NCI-H1092 treated with DMSO at 0.1 percent for 48 hours (cell line): ENCODE measurements at places on chromosomes 1 and 21.

DNA sequence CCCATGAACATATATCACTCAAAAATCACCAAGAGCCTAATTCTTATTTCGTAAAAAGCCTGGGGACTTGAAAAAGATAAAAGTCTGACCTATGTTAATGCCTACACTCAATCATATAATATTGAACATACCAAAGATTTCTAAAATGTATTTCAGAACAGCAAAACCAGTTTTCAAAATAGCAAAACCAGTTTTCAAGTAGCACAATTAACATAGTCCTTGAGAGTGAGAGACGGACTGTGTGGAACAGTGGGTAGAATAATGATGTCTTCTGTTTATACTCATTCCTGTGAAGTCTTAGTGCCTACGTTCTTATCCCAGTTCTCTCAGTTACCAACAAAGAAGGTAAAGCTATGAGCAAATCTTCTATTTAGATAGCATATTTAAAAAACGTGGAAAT is 22.3 kb upstream of the RGS2 start:
- DNase-seq: no peak

- no peak for DNase-seq
Measured at GRCh38 chr1:5738911-5739462, 253.2 kb downstream of the NPHP4 start.

GRCh38 chr21:38249256-38249655 is 7.5 kb upstream of the KCNJ15 start:
- no peak for DNase-seq

GRCh38 chr1:53258216-53258615 is 19.9 kb upstream of the MAGOH start:
- DNase-seq: no peak

DNA sequence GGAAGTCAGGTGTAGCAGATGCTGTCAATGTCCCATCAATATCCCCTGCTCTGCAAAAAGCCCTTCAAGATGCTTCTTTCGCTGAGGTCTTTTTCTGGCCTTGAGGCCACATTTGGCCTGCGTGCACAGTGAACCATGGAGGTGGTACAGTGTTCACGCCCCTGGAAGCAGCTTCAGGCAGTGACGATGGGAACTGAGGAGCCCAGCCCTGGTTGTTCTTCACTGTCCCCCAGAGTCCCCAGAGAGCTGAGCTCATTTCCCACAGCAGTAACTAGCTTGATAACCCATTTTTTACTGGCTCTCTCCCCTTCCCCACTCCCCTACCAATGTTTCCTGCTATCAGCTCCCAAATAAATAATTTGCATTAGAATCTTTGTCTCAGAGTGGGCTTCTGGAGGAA is 76.5 kb downstream of the OLIG1 start:
- DNase-seq: no peak

DNA sequence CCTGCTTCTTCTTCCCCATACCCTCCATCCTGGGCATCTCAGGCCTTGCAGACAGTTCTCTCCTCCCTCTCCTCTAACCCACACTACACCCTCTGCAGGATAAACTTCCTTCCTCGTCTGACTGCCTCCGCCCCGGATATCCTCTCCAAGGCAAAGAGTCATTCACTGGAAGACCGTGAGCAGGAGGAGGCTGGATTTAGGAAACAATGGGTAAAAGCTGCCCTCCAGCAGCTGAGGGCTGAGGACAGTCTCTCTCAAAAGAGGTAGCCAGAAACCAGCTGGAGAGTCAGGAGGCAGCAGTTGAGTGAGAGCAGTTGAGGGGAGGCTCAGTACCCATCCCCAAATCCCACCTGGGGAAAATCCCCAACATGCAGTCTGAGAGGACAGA is 1.4 kb downstream of the CSRP1 start:
- peak; percentile 73 for DNase-seq

DNA sequence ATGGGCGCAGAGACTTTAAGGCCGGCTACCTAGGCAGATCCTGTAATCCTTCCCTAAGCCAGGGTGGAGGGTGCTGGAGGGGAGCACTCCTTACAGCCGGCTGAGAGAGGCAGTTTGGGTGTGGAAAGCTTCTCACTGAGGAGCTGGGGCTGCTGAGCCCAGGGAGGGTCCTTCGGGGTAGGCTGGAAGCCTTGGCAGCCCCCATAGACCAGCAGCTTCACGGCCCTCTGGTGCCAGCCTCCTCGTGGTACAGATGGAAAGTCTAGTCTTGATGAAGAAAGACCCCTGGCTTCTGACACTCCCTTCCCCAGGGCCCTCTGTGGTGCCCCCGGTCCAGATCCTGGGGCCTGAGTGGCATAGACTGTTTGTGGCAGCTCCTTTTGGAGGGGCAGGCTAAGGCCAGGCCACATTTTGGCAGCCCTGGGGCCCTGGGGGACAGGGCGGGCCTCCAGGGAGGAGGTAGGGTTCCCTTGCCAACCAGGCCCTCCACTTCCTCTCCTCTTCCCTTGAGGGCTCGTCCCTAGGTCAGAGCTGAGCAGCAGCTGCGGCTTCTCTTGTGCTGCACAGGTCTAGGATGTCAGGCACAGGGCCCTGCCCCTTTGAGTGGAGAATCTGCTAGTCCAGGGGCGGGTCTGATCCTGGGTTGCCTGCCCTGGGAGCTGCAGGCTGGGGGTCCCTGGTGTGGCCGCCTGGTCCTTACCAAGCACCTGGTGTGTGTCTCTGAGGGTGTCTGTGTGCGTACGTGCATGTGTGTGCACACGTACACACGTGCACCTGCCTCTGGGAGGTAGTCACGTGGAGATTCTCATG is 4.8 kb downstream of the AMPD2 start:
- peak; percentile 38 for DNase-seq

GRCh38 chr1:34597877-34598514 is 156.9 kb upstream of the GJB5 start:
- peak; percentile 89 for DNase-seq

DNA sequence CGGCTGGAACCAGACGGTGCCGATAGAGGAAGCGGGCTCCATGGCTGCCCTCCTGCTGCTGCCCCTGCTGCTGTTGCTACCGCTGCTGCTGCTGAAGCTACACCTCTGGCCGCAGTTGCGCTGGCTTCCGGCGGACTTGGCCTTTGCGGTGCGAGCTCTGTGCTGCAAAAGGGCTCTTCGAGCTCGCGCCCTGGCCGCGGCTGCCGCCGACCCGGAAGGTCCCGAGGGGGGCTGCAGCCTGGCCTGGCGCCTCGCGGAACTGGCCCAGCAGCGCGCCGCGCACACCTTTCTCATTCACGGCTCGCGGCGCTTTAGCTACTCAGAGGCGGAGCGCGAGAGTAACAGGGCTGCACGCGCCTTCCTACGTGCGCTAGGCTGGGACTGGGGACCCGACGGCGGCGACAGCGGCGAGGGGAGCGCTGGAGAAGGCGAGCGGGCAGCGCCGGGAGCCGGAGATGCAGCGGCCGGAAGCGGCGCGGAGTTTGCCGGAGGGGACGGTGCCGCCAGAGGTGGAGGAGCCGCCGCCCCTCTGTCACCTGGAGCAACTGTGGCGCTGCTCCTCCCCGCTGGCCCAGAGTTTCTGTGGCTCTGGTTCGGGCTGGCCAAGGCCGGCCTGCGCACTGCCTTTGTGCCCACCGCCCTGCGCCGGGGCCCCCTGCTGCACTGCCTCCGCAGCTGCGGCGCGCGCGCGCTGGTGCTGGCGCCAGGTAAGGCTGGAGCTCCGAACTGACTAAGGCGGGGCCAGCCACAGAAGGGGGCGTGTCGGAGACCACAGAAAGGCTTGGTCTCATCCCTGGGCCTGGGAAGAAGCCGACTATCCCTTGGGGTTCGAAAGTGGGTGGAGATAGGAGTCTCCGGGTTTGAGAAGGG is 486 bp downstream of the SLC27A3 start:
- DNase-seq: peak; percentile 87

- no peak for DNase-seq
Measured at GRCh38 chr21:21715266-21715969, 717.2 kb downstream of the NCAM2 start.
